ENCODE measurements at places on chromosomes 16 and 17.
A peak's percentile ranks its signal among the peaks of the same experiment; 100 is the strongest.

- DNase-seq, result no peak
These were observed 141.9 kb upstream of the SDK2 start for GRCh38 chr17:73785958-73786743.

DNA sequence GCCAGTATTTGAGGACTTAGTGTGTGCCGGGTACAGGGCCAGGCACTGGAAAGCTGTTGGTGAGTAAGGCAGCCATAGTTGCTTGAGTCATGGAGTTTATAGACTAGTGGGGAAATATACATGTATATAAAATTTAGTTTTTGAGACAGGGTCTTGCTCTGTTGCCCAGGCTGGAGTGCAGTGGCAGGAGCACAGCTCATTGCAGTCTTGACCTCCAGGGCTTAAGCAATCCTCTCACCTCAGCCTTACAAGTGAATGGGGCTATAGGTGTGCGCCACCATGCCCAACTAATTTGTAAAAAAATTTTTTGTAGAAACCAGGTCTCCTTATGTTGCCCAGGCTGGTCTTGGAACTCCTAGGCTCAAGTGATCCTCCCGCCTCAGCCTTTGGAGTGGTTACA lies 2.4 kb downstream of the PDP2 start:
- DNase-seq, result no peak

DNA sequence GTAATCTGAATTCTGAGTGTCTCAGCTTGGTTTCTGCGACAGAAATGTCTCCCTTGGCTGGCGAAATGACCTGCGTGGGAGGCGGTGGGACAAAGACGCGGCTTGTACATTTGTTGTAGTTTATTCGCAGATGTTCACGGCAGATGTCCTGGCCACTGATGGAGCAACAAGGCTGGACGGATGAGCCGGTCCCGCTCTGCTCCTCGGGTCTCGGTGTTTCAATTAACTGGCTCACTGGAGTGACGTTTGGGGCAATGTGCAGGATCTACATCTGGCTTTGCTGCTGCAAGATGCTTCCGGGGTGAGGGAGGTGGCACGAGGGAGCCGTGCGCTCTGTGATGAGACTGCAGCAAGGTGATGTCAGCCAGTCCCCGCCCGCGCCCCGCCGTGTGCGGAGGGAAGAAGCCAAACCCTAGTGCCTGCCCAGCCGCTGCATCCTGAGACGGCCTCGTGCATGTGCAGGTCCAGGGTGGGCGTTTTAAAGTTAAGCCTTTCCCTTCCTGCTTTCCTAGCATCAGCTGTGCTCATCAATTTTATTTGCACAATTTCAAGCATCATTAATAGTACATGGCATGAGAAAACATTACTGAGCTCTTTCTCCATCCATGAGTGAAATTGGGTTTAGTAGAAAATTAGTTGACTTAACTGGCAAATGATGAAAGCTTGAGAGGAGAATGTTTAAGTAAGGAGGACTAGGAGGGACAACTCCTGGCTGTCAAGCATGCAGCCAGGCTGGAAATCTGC lies 44.4 kb downstream of the MGAT5B start:
- DNase-seq, result no peak

DNA sequence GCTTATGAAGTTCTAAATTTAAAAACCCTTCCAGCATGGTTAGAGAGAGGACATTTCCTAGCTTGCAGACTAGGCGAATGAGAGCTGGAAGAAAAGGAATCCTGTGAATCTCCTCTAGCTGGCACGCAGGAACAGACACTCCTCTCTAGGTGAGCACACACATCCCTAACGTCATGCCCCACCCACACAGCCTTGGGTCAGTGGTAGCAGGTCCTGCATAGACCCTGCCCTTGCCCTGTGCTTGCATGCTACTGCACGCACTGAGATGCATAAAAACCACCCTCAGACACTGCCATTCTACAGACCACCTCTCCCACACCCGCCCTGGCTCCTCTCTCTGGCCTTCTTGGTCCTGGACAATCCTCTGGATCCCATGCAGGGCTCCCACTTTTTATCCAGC lies 23.5 kb downstream of the CES1 start:
- DNase-seq, result no peak

- no peak for DNase-seq
These were observed 60.4 kb downstream of the PGS1 start for GRCh38 chr17:78438694-78439325.

DNA sequence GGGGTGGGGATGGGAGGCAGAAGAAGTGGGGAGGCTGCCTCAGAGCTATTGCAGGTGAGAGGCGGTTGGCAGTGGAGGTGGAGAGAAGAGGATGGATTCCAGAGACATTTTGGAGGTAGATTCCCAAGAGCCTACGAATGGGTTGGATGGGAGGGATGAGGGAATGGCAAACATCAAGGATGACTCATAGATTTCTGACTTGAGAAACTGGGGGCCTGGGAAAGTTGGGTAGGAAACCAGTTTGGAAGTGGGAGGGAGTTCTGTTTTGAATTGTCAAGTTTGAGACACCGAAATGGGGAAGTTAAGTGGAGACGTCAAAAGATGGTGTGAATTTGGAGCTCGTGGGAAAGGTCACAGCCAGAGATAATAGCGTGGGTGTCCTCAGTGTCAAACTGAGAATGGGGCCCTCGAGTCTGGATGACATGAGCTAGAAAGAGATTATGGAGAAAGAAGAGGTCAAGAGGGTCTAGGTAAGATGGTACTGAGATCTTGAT lies 6.2 kb upstream of the CYLD start:
- no peak for DNase-seq

DNA sequence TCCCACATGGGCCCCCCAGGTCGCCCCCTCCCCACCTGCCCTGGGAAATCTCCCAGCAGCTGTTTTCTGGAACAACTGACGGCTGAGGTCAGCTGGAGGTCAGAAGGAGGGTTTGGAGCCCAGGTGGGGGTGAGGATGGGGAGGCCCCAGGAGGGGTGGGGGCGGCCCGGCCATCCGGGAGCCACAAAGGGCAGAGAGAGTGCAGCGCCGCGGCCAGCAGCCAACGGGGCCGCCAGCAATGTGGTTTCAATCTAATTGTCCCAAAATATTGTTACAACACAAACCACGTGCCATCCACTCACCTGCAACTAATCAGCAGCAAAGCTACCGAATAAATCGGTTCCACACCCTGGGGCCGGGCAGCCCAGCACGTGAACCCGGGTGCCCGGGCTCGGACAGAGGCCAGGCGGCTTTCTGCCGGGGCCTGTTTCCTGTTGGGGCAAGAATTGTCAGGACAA lies 28.3 kb upstream of the SLC38A10 start:
- no peak for DNase-seq

GRCh38 chr17:63478814-63479494 lies 2.1 kb downstream of the ACE start:
- peak; percentile 90 for DNase-seq

- DNase-seq, result peak; percentile 63
These were observed 13.9 kb upstream of the FZD2 start for GRCh38 chr17:44543213-44543904.

GRCh38 chr17:69335058-69335457 lies 8.1 kb upstream of the ABCA5 start:
- no peak for DNase-seq

GRCh38 chr16:55253987-55254386 lies 70.0 kb upstream of the IRX6 start:
- no peak for DNase-seq

DNA sequence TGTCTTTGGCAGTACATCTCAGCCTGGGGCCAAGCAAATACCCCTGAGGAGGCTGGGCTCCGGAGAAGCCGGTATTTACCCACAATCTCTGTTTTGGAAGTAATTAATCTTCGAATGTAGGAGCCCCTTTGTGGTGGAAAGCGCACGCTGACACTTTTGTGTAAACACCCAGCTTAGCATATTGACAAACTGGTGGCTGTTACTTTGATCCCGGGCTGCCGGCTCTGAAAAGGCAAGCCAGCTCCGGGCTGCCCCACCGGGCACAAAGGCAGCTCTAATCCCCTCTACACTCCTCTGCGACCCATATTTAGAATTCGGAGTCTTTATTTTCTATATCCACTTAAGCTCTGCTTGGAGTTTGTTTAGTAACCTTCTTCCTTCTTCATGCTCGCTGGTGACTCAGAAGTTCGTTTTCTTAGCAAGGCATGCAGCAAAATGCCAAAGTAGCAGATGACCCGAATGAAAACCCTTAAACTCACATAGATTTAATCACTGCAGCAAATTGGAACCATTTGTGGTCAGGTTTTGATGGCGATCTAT lies 144.0 kb upstream of the IRX3 start:
- peak; percentile 33 for DNase-seq

GRCh38 chr16:80914379-80915078 lies 92.2 kb downstream of the CMC2 start:
- no peak for DNase-seq

GRCh38 chr17:45052052-45052772 lies 780 bp upstream of the DCAKD start:
- DNase-seq, result no peak

DNA sequence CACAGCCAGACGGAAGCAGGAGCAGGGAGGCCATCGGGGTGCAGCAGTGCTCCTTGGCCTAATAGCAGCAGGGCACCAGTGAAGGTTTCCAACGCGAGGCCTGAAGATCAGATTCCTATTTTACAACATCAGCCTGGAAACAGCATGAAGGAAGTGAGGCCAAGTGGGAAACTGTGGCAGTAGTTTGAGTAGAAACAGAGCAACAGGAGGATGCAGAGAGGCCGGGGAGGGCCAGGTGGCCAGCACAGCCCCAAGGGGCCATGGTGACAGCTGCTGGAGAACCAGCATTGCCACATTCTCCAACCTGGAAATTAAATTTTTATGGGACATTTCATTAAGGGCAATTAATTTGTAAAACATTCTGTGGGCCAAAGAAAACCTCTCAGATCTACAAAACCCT lies 3.4 kb upstream of the ANKRD11 start:
- no peak for DNase-seq

GRCh38 chr17:81924557-81925532 lies 2.7 kb downstream of the MAFG start:
- no peak for DNase-seq

Data from amniotic stem cell (primary cell).